ENCODE measurements at places on chromosomes 1 and 21. TPM values are rescaled to one million over a fixed set of nuclear protein-coding genes. Genes with fewer than 3 reads are reported as not detected.

DNA sequence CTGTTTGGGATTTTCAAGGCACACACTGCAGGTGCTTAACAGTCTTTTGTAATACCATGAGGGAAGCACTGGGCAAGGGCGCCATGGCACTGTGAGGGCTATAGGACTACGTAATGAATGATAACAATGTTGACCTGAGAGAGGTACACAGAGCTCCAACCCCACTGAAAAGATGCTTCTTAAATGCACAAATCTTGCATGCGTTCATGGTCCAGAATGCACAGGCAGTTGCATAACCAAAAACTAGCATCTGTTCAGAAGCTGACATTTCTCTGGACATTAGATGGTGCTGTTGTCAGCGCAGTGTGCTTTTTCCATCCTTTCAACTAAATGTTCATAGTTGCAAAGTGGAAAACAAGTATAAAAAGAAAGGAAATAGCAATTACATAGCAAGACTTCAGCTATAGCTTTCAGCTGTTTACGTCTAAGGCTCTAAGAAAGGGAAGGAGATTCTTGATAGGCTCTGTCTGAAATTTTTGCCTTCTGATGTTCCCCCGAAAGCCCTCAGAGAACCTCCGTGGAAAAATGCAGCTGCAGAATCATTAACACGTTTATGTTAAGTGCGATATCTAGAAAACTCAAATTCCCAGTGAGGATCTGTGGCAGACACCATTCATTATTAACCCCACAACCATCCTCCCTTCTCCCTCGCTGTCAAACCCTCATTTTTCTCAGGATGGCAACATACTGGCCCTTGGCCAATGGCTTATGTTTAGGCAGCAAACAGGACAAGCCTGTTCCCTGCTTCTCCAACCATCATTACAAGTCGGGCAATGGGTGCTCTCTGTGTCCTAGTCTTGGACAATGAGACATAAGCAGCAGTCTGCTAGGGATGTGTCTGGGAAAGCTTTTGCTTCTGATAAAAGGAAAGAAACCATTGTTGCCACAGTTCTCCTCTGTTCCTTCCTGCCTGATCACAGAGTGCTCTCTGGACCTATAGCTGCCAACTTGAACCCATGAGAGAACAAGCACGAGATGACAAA, 8.2 kb upstream of the TARBP1 start:
- DNase-seq: no peak

DNA sequence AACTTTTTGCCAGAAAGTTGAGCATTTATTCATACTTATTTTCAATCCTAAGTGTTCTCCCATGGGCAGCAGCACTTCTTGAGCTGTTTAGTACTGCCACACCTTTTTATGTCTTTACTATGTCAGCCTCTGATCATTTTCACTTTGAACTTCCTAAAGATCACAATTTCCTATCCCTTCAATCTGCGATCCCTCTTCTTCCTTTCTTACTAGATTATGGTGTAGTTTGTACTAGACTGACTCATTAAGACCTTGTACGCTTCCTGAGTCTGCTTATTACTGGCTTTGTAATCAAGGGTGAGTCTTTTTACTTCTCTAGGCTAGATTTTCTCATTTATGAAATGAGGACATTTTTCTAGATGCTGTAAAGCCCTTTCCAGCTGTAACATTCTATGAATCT, 55.1 kb downstream of the LRIG2 start:
- DNase-seq: no peak

- no peak for DNase-seq
These were observed 17.6 kb upstream of the SLC30A1 start for GRCh38 chr1:211596418-211597181.

- no peak for DNase-seq
These were observed 423.7 kb downstream of the SMYD3 start for GRCh38 chr1:246083416-246083815.

DNA sequence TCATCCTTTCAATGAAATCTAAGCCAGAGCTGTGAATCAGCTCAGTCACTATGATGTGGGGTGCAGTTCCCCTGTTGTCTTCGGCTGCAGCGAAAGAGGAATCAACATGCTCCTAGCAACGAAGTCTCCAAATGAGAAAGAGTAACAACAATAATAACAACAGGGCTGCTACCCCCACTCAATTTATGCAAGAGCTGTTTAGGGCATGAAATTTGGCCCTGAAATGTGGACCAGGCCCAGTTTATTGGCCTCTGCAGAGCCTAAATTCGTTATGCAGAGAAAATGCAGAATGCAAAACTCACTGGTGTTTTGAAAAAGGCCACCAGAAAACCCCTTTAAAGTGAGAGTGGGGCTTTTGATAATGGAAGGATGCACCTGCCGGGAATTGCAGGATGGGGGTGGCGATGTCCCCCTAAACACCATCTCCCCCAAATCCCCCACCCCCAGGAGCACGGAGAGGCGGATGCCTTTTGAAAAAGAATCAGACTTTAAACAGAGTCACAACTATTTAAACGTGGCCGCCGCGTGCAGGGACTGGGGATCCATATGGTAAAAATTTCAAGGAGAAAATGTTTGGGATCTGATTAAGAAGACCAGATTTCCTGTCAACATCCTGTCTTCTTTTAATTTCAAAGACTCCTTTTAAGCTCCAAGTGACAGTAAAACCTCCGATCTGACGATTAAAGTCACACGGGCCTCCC, 1.9 kb downstream of the RUNX3 start:
- DNase-seq: no peak

- DNase-seq: no peak
These were observed 46.2 kb upstream of the EPHA8 start for GRCh38 chr1:22516906-22517571.

GRCh38 chr1:194698908-194699318, 1512.5 kb upstream of the B3GALT2 start:
- DNase-seq: no peak

GRCh38 chr1:55749975-55750627, 534.9 kb upstream of the USP24 start:
- no peak for DNase-seq

DNA sequence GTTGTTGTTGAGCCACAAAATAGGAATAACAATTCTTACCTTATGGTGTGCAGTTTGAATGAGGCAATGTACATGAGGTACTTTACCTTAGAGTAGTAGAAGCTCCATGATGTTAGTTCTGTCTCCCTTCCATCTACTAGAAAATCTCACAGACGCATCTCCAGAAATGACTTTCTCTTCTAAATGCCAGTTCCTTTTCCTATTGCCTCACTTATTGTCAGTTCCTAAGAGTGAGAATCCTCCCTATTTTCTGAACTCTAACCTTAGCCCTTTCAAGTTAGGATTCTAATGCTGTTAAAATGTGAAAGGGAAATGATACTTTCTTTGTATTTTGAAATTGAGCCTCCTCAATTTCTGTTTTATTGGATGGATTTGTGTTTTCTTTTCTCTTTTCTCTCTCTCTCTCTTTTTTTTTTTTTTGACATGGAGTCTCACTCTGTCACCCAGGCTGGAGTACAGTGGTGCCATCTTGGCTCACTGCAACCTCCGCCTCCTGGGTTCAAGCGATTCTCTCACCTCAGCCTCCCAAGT, 18.6 kb upstream of the MAPKAPK2 start:
- DNase-seq: no peak

DNA sequence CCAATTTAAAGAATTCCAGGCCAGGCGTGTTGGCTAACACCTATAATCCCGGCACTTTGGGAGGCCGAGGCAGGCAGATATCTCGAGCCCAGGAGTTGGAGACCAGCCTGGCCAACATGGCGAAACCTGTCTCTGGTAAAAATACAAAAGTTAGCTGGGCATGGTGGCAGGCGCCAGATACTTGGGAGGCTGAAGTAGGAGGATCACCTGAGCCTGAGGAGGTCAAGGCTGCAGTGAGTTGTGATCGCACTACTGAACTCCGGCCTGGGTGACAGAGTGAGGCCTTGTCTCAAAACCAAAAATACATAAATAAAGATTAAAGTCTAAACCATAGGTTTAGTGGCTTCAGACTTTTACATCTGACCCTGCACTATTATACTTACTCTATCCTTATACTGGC, 32.4 kb downstream of the BTG3 start:
- DNase-seq: no peak

- DNase-seq: no peak
These were observed 36.1 kb downstream of the B3GALT5 start for GRCh38 chr21:39648879-39649278.

DNA sequence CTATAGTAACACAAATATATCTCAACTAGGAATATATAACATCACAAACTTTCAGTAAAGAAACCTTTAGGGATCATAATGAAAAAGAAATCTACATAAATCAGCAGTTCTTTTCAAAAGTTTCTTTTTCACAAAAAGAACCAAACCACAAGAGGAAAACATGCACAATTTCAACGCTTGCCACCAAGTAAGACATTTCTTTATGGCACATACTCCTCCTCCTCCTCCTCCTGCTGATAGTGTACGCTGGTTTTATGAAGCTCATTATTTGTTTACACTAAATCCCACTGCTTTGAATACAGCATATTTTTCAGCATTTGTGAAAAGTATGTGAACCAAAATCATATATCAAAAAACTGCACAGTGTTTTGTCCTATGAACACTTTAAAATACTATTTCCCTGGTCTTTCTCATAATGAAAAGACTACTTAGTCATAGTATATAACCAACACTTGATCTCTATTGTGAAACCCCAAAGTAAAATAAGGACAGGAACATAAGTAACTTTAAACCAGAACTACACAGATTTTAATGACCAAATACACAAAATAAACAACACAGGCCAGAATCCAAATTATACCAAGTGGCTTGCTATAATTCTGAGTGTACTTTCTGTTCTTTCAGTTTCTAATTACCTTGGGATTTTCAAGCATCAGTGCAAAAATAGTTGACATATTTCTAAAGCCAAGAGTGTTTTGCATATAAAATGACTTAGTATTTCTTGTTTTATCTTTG, 184.2 kb downstream of the EIF4G3 start:
- no peak for DNase-seq

DNA sequence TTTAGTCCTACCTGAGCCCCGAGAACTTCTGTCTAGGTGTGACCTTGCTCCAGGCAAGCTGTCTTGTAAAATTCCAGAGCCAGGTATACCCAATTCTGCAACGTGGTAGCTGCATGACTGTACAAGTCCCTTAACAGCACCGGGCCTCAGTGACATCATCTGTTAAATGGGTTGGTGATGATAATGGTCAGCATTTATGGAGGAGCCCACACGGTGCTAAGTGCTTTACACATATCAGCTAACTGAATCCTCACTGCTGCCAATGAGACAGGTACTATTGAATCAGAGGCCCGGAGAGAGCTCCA, 37.2 kb upstream of the PADI1 start:
- no peak for DNase-seq

DNA sequence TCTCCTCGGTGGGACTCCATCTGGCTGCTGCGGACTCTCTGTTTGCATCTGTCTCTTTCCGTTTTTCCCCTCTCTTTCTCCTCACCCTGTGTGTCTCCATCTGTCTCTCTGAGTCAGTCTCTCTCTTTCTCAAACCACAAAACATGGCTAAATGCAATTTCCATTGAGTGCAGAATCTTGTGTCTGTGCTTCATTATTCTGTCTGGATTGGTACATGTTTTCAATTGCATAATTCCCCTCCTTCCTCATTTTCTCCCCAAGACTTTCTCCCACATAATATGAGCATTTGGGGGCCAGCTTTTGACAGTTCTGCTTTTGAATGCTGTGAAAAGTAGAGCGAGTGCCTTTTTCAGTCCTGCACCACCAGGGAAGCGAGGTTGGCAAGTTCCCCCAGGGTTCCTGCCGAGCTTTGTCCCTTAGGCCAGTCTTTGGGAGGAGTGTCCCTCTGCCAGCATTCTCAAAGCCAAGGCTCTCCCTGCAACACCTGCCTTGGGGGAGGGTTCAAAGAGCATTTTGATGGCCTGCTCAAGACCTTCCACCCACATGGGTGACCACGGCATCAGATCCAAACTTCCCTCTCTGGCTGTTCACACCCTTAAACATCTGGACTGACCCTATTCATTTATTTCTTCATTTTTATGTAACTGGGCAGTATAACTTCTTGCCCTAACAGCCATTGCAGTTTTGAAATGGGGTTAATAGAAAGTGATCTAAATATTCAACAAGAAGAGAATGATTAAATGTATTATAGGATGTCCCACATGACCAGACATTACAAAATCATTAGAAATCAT, 32.8 kb upstream of the SCMH1 start:
- DNase-seq: no peak

DNA sequence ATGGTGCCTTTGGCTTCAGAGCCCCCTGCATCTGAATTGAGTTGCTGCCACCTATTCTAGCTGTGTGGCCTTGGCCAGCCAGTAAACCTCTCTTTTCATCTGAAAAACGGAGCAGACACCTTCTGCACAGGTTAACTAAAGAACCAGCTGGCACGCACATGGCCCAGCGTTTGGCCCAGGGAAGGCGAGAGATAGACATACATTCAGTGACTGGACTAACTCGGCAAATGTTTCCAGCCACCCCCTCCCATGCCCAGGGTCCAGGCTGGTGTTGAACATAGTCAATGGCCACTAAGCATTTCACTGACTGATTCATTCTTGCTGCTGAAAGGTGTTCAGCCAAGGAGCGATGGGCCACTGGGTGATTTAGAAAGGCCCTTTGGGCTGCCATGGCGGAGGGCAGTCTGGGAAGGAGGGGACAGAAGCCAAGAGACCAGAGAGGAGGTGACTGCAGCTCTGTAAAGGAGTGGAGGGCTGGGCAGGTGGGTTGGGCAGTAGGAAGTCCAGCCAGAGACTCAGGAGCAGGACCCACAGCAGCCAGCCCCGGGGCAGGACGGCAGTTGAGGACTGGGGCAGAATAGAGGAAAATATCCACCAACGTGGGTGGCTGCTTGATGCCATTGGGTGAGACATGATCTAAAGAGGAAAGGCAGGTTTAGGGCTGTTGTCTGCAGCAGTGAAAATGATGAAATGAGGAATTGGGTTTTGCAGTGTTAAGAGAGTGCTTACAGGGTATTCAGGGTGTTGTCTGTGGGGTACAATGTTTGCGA, 184.3 kb downstream of the HIVEP3 start:
- DNase-seq: no peak

GRCh38 chr21:17848228-17848627, 29.1 kb upstream of the C21orf91 start:
- DNase-seq: no peak

DNA sequence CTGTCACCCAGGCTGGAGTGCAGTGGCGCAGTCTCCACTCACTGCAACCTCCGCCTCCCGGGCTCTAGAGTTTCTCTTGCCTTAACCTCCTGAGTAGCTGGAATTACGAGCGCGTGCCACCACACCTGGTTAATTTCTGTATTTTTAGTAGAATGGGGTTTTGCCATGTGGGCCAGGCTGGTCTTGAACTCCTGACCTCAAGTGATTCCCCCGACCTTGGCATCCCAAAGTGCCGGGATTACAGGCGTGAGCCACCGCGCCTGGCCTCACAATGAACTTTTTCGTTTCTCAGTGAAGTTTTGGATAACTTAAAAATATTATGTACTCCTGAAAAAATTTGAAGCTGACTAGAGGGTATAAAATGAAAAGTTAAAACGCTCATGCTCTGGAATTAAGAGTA, 59.5 kb downstream of the TBCE start:
- DNase-seq: no peak

CALML6 gene
- total RNA-seq: not detected

SLC45A3 gene
- total RNA-seq: 1.5 TPM

SERTAD4 gene
- 16.4 TPM for total RNA-seq

FAM167B gene
- total RNA-seq: 4.0 TPM

FOXO6 gene
- total RNA-seq: 1.9 TPM

ZNF593 gene
- 14.4 TPM for total RNA-seq

LCE1C gene
- total RNA-seq: not detected
